ENCODE measurements at places on chromosomes 7 and 10.
A peak's percentile ranks its signal among the peaks of the same experiment; 100 is the strongest.

GRCh38 chr10:89245802-89246201 lies 5.8 kb downstream of the LIPA start:
- DNase-seq: no peak

DNA sequence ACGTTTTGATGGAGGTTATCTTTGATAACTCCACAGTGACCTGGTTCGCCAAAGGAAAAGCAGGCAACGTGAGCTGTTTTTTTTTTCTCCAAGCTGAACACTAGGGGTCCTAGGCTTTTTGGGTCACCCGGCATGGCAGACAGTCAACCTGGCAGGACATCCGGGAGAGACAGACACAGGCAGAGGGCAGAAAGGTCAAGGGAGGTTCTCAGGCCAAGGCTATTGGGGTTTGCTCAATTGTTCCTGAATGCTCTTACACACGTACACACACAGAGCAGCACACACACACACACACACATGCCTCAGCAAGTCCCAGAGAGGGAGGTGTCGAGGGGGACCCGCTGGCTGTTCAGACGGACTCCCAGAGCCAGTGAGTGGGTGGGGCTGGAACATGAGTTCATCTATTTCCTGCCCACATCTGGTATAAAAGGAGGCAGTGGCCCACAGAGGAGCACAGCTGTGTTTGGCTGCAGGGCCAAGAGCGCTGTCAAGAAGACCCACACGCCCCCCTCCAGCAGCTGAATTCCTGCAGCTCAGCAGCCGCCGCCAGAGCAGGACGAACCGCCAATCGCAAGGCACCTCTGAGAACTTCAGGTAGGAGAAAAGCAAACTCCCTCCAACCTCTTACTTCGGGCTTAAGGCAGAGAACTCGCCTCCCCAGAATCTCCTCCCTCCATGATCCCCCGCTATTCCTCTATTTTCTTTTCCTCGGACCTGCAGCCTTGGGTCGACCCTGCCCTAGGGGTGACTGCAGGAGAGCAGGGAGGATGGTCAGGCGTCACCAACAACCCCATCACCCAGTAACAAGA lies at the start of gene SERPINE1:
TSS of gene SERPINE1 (plus strand) at position 454 of the 809 bp plus-strand sequence. CDS start 1,290 bp downstream, outside the sequence.
- DNase-seq: peak; percentile 15

GRCh38 chr7:88465600-88465999 lies 158.9 kb upstream of the STEAP4 start:
- no peak for DNase-seq

DNA sequence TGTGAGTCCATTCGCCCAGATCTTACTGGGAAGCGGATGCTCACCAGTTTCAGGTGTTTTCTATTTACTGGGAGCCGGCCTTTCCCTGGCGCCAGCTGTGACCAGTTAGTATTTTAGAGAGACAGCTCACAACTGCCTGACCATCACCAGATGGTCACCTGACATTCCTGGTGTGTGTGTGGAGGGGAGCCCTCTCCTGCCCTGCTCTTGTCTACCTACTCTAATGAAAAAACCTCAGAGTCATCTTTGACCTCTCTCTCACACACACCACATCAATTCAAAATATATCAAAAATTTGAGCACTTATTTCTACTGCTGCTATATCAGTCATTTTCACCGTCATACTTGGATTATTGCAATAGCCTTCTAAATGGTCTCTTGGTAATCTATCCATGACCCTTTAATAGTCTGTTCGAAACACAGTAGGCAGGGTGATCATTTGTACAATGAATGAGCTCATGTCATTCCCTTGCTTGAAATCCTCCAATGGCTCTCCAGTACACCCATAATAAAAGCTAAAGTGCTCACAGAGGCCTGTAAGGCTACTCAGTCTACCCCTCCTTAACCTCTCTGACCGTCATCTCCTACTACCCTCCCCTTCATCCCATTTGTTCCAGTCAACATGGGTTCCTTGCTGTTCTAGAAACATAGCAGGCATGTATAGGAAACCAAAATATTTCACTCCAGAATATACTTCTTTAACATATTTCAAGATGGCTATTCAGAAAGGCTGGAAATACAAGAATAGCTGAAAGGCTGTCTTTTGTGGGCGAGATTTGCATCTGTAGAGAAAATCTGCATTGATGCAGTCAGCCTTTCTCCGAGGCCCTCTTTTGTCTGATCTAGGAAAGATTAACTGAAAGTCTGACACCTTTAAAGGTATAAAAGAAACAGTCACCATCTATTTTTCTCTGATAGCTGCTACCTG lies 17.5 kb upstream of the NT5C3A start:
- DNase-seq: no peak

DNA sequence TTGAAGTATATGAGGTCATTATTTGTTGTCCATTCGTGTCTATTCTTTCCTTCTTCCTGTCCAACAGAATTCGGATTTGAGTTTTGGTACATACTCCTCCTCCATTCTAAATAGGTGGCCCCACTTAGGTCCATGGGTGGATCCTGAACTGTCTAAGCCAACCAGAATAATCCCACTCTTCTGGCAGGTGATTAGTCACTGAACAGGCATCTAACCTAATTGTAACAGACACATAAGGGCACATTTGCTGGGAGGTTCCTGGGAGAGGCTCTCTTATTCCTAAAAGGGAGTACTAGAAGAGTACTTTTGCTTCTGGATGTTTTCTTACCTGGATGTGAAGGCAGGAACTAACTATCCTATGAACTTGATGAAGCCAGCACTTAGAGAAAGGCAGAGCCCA lies 16.8 kb downstream of the LRRC72 start:
- no peak for DNase-seq

GRCh38 chr7:39405581-39405980 lies 160.6 kb upstream of the YAE1 start:
- DNase-seq: no peak
